ENCODE measurements at places on chromosomes 5 and 9. TPM values are rescaled to one million over a fixed set of nuclear protein-coding genes. Genes with fewer than 3 reads are reported as not detected.
A peak's percentile ranks its signal among the peaks of the same experiment; 100 is the strongest.

DNA sequence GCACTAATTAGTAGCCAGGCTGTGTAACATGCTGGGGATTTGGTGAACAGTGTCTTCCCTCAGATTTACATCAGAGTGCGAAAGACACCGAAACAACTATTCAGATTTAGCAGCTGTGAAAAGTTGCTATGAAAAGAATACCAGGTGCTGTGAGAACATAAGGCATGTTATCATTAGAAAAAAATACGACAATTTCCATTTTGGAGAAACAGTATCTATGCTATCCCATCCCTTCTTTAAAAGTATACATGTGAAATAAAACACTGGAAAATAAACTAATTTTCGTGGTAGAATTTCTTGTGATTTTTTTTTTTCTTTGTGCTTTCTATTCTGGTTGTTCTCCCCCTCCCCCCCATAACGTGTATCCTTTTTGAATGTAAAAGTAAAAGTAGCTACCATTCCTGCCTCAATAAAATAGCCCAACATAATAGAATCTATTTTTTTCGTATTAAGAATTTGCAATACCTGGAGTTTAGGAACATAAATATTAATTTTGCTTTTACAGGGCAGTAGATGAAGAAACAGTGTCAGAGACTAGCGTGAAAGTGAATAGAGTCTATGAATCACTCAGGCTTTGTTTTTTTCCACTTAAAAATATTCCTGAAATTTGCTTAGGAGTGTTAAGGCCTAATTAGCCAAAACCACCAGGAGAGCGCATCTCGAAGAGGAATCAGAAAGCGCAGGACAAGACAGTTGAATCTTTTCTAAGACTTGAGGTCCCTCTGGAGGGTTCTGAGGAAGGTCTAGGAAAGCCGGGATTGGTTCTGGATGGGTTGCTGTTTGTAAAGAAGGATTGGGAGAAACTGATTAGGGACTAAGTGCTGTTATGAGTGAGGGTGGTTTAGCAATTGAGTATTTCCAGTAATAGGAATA, 813 bp upstream of the SLU7 start:
- peak overlapping the region; percentile 94 for H3K4me3 ChIP-seq
- H3K36me3 ChIP-seq = peaks cover 23% of the 10 kb centered on the region
- no peak for DNase-seq
- peaks cover 85% of the 10 kb centered on the region for H3K4me1 ChIP-seq
- H3K27me3 ChIP-seq = no peaks in the 10 kb centered on the region

- DNase-seq = peak; percentile 5
- H3K4me3 ChIP-seq = peak overlapping the region; percentile 96
- H3K36me3 ChIP-seq = peaks cover 22% of the 10 kb centered on the region
- H3K27me3 ChIP-seq = no peaks in the 10 kb centered on the region
- H3K27ac ChIP-seq = peak overlapping the region; percentile 99
- H3K4me1 ChIP-seq = peaks cover 36% of the 10 kb centered on the region
Observed at GRCh38 chr5:100905259-100905914, 2.3 kb upstream of the ST8SIA4 start.

- H3K4me3 ChIP-seq = no peak overlapping the region
- no peaks in the 10 kb centered on the region for H3K27me3 ChIP-seq
- peak overlapping the region; percentile 69 for H3K27ac ChIP-seq
- peaks cover 33% of the 10 kb centered on the region for H3K4me1 ChIP-seq
Observed at GRCh38 chr5:172852490-172853354, 18.7 kb downstream of the ERGIC1 start.

DNA sequence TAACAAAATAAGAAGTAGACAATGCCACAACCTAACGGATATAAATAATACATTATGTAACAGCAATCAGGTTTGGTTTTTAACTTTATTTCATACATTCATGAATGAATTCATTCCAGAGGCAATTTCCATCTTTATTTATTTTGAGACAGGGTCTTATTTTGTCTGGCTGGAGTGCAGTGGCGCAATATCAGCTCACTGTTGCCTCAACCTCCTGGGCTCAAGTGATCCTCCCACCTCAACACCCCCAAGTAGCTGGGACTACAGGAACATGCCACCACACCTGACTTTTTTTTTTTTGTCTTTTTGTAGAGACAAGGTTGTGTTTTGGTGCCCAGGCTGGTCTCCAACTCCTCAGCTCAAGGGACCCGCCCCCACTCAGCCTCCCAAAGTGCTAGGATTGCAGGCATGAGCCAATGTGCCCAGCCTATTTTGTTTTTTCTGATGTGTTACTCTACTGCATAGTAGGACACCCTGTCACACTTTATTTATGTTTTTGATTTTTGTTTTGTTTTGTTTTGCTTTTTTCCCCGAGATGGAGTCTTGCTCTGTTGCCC, 26.3 kb upstream of the C5orf24 start:
- no peaks in the 10 kb centered on the region for H3K27me3 ChIP-seq
- no peak for DNase-seq
- no peak overlapping the region for H3K27ac ChIP-seq
- no peaks in the 10 kb centered on the region for H3K4me1 ChIP-seq
- no peak overlapping the region for H3K4me3 ChIP-seq

DNA sequence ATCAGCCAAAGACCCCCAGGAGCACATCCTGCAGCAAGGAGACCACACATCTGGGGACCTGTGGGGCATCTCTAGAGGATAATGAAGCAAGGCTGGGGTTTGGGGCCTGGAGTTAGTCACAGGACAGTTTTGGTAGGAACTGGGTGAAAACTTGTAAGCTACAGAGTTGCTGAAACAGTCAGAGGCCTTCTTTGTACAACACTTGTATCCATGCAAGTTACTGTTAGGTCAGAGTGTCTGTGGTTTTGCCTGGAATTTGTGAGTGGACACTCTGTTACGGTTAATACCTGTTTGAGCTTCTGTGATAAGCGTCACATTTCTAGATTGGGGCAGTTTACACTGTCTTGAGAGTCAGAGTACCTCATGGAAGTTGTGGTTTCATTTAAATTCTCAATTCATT, 22.6 kb upstream of the ASPN start:
- no peak for DNase-seq
- H3K4me1 ChIP-seq = peaks cover 8% of the 10 kb centered on the region
- no peaks in the 10 kb centered on the region for H3K27me3 ChIP-seq
- H3K36me3 ChIP-seq = no peaks in the 10 kb centered on the region
- no peak overlapping the region for H3K27ac ChIP-seq

DNA sequence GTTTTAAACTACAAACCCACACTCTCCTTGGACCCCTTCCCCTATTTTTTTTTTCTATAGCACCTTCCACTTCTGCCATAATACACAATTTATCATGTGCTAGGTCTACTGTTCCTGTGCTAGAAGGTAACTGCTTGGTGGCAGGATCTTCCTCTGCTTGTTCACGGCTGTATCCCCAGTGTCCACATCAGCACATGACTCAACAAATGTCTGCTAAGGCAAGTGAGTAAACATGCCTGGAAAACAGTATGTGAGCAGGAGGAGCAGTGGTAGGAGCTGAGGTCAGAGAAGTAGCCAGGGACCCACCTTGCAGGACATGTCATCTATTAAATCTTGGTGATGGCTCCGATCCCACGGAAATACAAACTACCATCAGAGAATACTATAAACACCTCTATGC, 79.4 kb downstream of the AUH start:
- H3K4me3 ChIP-seq = no peak overlapping the region
- H3K27ac ChIP-seq = no peak overlapping the region
- no peak for DNase-seq
- H3K4me1 ChIP-seq = peaks cover 23% of the 10 kb centered on the region
- peaks cover 54% of the 10 kb centered on the region for H3K36me3 ChIP-seq

GRCh38 chr5:80799041-80799440, 144.3 kb upstream of the DHFR start:
- H3K27me3 ChIP-seq = no peaks in the 10 kb centered on the region
- no peak overlapping the region for H3K4me3 ChIP-seq
- DNase-seq = no peak
- peaks cover 40% of the 10 kb centered on the region for H3K36me3 ChIP-seq

DNA sequence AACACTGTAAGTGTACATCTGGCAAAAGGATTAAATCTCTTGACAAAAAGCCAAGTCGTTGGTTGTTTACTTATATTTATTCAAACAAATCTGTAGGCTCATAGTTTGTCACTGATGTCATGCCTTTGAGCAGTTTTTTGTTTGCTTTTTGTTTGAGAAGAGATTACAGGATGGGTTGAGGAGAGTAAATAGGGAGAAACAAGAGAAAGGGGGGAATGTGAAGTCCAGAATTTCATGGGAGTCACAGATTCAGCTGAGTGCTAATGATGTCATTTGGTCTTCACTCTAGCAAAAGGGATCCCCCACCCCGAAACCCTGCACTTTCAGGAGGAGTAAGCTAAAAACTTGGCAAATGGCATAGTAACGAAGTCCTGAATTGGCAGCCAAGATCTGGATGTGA, 337.4 kb downstream of the GLIS3 start:
- no peak overlapping the region for H3K27ac ChIP-seq
- no peak overlapping the region for H3K4me3 ChIP-seq
- H3K36me3 ChIP-seq = no peaks in the 10 kb centered on the region
- peaks cover 4% of the 10 kb centered on the region for H3K27me3 ChIP-seq

- peak overlapping the region; percentile 45 for H3K27ac ChIP-seq
- peaks cover 67% of the 10 kb centered on the region for H3K4me1 ChIP-seq
- DNase-seq = peak; percentile 50
- H3K36me3 ChIP-seq = peaks cover 21% of the 10 kb centered on the region
- peaks cover 4% of the 10 kb centered on the region for H3K27me3 ChIP-seq
- peak overlapping the region; percentile 4 for H3K4me3 ChIP-seq
Observed at GRCh38 chr5:143023411-143024096, 253.4 kb downstream of the ARHGAP26 start.

DNA sequence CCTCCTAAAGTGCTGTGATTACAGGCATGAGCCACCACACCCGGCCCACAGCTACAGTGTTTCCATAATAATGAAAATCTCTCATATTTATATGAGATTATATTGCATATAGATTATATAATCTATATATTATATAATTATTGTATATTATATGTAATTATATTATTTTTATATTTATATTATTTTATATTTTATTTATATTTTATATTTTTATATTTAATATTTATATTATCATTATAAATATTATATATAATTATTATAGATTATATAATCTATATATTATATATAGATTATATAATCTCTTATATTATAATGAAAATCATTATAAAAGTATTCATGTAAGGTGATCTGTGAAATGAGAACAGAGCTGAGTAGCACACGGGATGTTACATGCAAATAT, 11.5 kb downstream of the ANKRD18B start:
- no peak overlapping the region for H3K4me3 ChIP-seq
- H3K4me1 ChIP-seq = no peaks in the 10 kb centered on the region
- no peak overlapping the region for H3K27ac ChIP-seq
- no peak for DNase-seq
- H3K36me3 ChIP-seq = no peaks in the 10 kb centered on the region
- H3K27me3 ChIP-seq = peaks cover 11% of the 10 kb centered on the region

- DNase-seq = no peak
- peaks cover 54% of the 10 kb centered on the region for H3K4me1 ChIP-seq
- H3K36me3 ChIP-seq = peaks cover 10% of the 10 kb centered on the region
- H3K4me3 ChIP-seq = no peak overlapping the region
Observed at GRCh38 chr9:21969011-21969940, 24.9 kb downstream of the CDKN2A start.

GRCh38 chr5:68252673-68253623, 37.4 kb downstream of the PIK3R1 start:
- H3K4me1 ChIP-seq = peaks cover 89% of the 10 kb centered on the region
- peaks cover 18% of the 10 kb centered on the region for H3K36me3 ChIP-seq
- H3K4me3 ChIP-seq = no peak overlapping the region
- no peak for DNase-seq
- no peak overlapping the region for H3K27ac ChIP-seq
- H3K27me3 ChIP-seq = peaks cover 2% of the 10 kb centered on the region

- no peaks in the 10 kb centered on the region for H3K4me1 ChIP-seq
- DNase-seq = no peak
- no peak overlapping the region for H3K4me3 ChIP-seq
- no peak overlapping the region for H3K27ac ChIP-seq
Observed at GRCh38 chr9:133603135-133603927, 5.9 kb downstream of the FAM163B start.

DNA sequence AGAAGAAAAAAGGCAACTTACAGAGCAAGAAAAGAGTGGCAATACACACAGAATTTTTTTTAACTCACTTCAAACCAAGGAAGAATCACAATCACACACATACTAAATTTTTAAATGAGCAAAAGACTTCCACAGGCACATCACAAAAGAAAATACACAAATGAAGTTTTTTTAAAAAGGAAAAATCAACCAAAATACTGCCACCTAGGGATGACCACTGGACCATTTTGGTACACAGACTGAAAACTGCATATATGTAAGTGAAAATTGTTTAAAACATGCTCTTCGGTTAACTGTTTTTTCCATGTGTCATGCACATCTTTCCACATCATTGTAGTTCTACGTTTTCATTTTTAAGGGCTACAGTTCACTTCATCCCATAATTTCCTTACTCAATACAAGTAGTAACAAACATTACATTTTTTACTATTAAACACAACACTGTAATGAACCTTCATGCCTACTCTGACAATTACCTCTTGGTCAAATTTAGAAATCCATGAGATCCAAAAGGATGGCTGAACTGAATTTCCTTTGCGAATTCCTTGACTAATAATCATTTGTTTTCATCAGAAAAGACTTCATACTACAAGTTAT, 79.0 kb downstream of the FBXW11 start:
- H3K27me3 ChIP-seq = no peaks in the 10 kb centered on the region
- DNase-seq = no peak
- peaks cover 13% of the 10 kb centered on the region for H3K36me3 ChIP-seq
- H3K27ac ChIP-seq = no peak overlapping the region
- H3K4me3 ChIP-seq = no peak overlapping the region
- H3K4me1 ChIP-seq = peaks cover 22% of the 10 kb centered on the region

DNA sequence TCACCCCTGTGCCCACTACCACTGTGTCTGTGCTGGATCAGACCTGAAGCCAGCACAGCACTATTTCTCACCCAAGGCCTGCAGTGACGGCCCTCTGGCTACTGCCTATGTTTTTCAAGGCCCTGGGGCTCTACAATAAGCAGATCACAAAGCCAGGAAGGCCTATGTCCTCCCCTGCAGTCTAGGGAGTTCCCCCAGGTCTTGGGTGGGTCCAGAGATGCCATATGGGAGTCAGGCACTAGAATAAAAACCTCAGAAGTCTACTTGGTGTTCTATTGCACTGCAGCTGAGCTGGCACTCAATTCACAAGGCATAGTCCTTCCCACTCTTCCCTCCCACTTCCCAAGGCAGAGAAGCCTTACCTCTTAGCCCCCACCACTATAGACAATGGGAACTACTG, 107.1 kb downstream of the FBXO4 start:
- H3K27ac ChIP-seq = no peak overlapping the region
- H3K27me3 ChIP-seq = peaks cover 5% of the 10 kb centered on the region
- no peaks in the 10 kb centered on the region for H3K4me1 ChIP-seq
- DNase-seq = no peak

Gene PIP5K1B
- total RNA-seq = 77.4 TPM

Gene ZNF483
- total RNA-seq = 3.5 TPM

Gene DMAC1
- total RNA-seq = 46.4 TPM

Gene SCGB3A2
- not detected for total RNA-seq

Gene GARIN3
- 0.31 TPM for total RNA-seq

Gene FBXW11
- total RNA-seq = 55.6 TPM

Gene TMCO6
- 43.6 TPM for total RNA-seq
